ENCODE measurements at places on chromosomes 16 and 17. TPM values are rescaled to one million over a fixed set of nuclear protein-coding genes. Genes with fewer than 3 reads are reported as not detected.

DNA sequence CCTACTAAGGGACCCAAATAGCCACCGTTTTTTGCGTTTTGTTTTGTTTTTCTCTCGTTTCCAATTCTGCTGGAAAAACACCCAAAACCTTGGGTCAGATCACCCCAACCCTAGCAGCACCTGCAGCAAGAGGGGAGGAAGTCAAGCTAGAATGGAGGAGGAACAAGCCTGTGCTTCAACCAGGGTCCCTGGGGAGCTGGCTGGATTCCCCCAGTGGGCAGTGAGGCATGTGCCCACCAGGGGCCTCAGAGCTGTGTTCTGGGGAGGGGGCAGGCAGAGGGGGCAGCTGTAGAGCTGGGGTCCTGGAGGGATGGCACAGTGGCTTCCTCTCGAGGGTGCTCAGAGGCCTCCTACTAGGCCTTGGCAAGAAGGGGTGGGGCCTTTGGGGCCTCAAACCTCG lies 6.5 kb downstream of the CD79B start:
- DNase-seq, result no peak

- DNase-seq, result no peak
Measured at GRCh38 chr16:67961551-67961957, 6.9 kb downstream of the SLC12A4 start.

GRCh38 chr16:58451265-58451689 lies 48.7 kb upstream of the NDRG4 start:
- no peak for DNase-seq

GRCh38 chr17:917941-918740 lies 61.4 kb downstream of the NXN start:
- DNase-seq, result no peak

DNA sequence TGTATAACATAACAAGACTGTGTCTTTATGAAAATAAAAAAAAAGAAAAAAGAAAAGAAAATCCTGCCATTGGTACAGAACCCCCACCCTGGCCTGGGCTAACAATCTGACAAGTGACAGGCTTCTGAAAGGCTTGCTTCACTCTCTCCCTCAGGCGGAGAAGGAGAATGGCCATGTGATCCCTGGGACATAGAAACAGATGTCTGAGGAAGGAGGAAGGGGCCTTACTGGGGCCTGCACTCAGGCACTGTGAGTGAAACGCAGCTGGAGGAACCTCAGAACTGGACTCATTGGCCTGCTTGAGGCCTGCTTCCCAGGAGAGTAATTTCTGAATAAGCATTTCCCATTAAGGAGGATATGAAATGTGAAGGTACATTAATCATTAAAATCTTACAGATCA lies 17.5 kb downstream of the MAP3K14 start:
- no peak for DNase-seq

- no peak for DNase-seq
Measured at GRCh38 chr16:23101012-23101550, 48.2 kb downstream of the USP31 start.

DNA sequence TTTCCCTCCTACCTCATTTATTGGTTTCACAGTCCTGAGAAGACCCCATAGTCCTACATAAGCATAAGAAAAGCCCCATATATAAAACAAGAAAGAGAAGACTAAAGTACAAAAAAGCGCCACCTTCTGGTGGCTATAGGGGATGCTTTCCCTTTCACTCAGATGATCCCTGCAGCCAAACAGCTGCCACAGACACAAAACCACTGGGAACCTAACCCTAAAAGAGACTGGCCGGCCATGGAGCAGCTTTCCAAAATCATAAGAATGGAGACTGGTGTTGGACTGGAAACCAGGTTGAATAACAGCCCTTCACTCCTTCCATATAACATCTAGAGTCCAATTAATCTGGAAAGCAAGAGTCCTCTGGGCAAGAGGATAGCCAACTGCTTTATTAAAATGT lies 11.4 kb downstream of the DYNC1LI2 start:
- DNase-seq, result peak; percentile 40

DNA sequence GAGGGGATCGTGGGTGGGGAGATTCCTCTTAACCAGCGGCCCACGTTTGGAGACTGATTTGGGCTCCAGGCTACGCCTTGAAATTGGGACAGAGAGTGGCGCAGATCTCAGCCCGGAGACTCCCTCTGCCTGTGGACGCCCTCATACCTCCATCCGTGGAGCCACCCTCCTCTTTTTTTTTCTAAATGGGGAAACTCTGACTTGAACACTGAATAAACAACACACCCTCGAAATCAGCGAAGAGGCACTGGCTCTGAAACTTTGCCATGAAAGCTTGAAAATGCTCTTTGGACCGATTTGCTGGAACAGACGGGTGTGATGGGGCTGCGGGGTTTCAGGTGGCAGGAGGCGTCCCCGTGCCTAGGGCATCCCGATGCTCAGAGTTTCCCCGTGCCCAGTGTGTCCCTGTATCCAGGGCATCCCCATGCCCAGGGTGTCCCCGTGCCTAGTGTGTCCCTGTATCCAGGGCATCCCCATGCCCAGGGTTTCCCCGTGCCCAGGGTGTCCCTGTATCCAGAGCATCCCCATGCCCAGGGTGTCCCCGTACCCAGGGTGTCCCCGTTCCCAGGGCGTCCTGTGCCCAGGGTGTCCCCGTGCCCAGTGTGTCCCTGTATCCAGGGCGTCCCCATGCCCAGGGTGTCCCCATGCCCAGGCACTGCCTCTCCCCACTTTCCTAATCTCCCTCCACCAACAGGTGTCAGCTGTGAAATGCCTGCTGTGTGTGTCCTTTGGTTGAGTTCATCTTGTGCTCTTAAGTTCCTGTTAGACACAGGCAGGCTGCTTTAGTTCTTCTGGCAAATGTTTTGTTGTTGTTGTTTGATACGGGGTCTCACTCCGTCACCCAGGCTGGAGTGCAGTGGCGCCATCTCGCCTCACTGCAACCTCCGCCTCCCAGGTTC lies 187.0 kb downstream of the SEC14L1 start:
- DNase-seq, result no peak

GRCh38 chr16:67036323-67036741 lies 7.4 kb downstream of the CBFB start:
- DNase-seq, result no peak

GRCh38 chr17:42759982-42760651 lies 910 bp upstream of the RAMP2 start:
- no peak for DNase-seq

- no peak for DNase-seq
Measured at GRCh38 chr16:78894886-78895285, 705.7 kb downstream of the MAF start.

DNA sequence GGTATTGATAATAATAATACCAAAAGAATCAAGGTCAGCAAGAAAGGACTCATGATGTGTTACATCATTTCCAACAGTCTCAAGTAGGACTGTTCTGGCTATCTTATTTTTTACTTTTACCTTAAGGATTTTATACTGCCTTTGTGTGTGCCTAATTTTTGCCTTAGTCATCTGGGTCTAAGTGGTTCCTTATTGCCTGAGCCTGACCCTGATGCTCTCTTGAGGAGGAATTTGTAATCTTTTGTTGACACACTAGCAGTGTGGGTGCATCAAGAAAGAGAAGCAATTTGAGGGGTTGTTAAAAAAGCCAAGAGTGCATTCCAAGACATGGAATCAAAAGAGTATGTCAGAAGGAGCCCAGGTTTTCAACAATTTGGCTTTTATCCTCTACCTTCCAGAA lies 59.3 kb downstream of the TMEM100 start:
- DNase-seq, result no peak

DNA sequence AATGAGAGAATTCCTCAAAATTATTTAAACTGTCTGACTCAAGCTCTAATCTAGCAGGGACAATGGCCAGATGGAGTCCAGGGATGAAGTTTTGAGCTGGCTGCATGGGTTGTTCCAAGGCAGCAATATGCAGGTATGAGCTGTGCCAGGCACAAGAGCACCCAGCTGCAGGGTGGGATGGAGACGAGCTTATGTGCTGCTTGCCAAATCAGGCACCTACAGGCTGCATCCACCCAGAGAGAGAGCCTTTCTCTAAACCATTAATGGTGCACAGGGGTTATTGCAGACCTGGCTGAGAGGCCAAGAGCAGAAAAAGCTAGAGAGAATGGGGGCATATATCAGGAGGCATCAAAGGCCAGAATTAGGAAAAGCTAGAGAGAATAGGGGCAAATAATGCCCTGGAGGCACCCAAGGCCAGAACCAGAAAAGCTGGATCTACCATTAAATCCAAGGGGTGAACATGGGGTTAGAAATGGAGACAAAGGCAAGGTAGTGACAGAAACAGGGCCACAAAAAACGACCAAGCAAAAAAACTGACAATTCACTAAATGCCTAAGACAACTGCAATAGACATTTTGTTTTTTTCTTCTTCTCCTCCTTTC lies 11.0 kb downstream of the KRT33A start:
- no peak for DNase-seq

GRCh38 chr17:43146649-43147048 lies 21.5 kb upstream of the BRCA1 start:
- no peak for DNase-seq

DNA sequence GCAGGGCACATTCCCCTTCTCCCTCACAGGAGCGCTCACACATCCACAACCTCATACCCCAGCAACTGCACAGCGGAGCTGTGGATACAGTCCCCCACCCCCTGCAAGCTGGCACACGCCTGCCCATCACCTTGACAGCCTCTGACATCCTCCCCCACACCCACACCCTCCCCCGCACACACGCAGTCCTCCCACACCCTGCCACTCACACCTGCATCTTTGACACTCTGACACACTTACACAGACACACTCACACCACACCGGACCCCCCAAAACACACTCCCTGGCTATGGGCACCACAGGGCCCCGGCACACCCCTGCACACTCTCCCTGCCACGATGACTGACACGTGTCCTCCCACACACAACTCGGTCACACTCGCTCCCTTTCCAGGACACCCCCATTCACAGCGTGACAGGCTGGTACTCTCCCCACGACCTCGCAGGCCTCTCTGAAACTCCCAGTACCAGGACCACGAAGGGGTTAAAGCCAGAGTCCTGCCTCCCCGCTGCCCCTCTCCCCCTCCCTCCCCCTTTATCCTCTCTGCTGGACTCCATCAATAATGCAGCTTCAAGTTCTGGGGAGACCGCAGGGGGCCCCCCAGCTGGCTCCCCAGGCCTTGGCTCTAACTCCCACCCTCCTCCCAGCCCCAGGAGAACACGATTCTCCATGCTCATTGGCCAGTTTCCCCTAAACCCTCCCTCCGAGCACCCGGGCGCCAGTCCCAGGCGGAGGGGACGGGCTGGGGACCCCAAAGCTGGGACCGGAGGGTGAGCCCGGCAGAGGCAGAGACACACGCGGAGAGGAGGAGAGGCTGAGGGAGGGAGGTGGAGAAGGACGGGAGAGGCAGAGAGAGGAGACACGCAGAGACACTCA lies at the start of gene PPP1R1B:
Gene PPP1R1B (plus strand): TSS at position 782 of the 876 bp plus-strand sequence. CDS start 441 bp downstream, outside the sequence.
- DNase-seq, result no peak

GRCh38 chr17:56665864-56666263 lies 72.4 kb downstream of the NOG start:
- no peak for DNase-seq

DNA sequence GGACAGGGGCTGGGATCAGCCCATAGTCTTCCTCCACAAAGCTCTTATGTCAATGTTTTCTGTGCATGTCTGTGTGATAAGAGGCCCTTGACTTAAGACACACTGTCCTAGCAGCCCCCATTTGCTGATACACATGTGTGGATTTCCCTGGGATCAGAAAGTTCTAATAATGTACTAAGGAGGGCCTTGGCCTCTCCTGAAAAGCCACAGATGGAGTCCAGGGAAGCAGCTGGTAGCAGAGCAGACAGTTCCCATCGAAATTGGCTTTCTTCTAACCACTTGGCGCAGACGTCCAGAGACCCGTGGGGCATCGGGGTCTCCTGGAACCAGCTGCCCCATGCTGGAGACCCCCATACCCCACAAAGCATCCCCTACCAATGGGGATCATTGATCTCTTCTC lies 4.3 kb upstream of the GP2 start:
- DNase-seq, result no peak

DNA sequence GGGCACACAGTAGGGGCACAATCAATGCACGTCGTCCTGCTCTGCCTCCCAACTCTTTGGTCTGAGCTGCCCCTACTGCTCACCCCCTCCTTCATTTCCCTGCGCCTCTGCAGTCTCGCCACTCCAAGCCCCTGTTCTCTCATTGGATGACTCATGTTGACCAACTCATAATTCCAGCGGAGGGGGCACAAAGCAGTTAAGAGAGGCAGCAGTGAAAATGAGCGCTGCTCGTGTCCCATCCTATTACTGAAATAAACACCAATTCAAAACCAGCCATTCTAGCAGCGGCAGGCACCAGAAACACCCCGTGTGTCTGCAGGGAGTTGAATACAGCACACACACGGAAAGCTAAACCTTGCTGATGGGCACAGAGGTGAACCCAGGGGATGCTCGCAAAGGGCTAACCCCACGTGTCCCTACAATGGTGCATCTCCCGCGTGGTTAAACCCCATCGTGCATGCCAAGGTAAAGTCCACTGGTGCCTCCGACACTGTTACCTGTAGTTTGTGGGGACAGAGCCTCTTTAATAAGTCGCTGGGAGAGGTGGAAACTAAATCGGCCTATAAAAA lies 310.4 kb downstream of the XYLT1 start:
- DNase-seq, result peak; percentile 2

- peak; percentile 93 for DNase-seq
Measured at GRCh38 chr17:35084987-35085386, 21.5 kb upstream of the RFFL start.

CCDC40 gene
- total RNA-seq, result 0.27 TPM

GRAP gene
- total RNA-seq, result 0.11 TPM

RUNDC3A gene
- total RNA-seq, result 0.31 TPM

CFAP52 gene
- total RNA-seq, result not detected

SLC22A31 gene
- total RNA-seq, result not detected

CORO7 gene
- total RNA-seq, result 24.9 TPM

TNP2 gene
- total RNA-seq, result not detected

ACSM5 gene
- total RNA-seq, result not detected

All from HT1080 (cell line).